Stimulated activated CD4-positive, alpha-beta T cell treated with anti-CD3 and anti-CD28 coated beads, Interleukin-1b, Interleukin-23, amount 100 ng/mL, for 1 hour (primary cell): ENCODE measurements at places on chromosomes 13 and 19.

GRCh38 chr19:4049432-4049831 is 17.3 kb downstream of the ZBTB7A start:
- no peak for DNase-seq

DNA sequence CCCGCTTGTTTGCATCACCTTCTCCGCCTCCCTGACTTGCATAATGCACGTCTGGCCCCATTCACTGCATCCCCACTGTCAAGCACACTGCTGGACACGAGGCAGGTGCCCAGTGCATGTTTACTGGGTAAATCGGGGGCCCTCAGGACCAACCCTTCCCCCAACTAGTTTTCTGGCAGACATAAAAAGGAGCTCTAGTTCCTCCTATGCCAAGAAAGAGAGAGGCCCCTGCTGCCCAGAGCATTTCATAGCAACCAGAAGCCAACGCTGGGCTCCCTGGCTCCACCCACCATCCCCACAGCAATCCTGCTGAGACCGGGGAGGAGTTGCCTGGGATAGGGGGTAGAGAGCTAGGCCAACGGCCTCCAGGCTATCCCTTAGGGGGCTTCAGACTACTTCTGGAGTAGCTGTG is 23.2 kb downstream of the ANKRD27 start:
- no peak for DNase-seq

- no peak for DNase-seq
These were observed 85.3 kb upstream of the FRY start for GRCh38 chr13:31946091-31946770.

GRCh38 chr13:26562512-26562890 is 5.0 kb downstream of the WASF3 start:
- DNase-seq = no peak

- DNase-seq = peak; percentile 28
These were observed 42.6 kb upstream of the ADGRL1 start for GRCh38 chr19:14248578-14249011.

DNA sequence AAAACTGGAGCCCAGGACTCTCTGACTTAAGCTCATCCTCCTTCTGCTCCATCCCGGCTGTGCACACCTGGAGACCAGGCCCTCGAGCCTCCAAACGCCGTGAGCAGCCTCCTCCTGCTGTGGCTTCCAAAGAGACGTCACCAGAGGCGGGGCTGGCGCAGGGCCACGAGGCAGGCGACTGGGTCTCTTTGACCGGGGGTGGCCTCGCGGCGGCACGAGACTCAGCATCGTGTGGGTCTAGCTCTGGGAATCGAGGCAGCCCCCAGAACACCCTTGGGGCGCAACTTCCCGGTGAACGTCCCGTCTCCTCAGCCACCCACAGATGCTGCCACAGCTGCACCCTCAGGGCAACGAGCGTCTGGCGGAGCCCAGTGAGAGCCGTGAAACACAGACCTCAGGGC is 22.8 kb downstream of the RASA3 start:
- no peak for DNase-seq

DNA sequence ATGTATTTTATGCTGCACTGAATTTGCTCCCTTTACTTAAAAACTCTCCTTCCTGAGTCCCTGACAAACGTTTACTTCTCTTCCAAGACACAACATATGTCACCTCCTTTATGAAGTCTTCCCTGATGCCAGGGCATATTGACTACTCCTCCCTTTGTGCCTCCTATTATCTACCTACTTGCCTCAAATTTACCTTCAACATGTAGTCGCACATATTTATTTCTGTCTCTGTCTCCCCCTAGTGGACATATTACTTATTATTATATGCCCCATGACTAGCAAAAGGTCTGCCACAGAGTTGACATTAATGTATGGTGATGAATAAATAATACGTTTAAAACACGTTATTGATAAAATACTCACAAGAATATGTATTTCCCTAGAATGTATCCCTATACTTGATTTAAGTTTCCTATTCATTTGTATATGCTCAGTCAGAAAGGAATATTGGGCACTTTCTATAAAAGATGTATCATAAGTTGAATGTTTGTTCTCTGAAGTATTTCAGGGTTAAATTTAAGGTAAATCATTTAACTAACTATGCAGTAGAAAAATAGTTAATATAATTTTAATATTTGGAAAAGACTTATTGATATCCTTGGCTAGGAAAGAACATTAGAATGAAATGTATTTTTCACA is 250.3 kb upstream of the ATXN8OS start:
- DNase-seq = no peak

- no peak for DNase-seq
These were observed 36.4 kb downstream of the IGFL3 start for GRCh38 chr19:46088101-46088500.

GRCh38 chr13:42363941-42364612 is 92.1 kb downstream of the AKAP11 start:
- no peak for DNase-seq

- no peak for DNase-seq
These were observed 72.1 kb downstream of the GPC6 start for GRCh38 chr13:93298713-93299112.

- peak; percentile 67 for DNase-seq
These were observed 9.6 kb downstream of the GIPR start for GRCh38 chr19:45677351-45678230.

DNA sequence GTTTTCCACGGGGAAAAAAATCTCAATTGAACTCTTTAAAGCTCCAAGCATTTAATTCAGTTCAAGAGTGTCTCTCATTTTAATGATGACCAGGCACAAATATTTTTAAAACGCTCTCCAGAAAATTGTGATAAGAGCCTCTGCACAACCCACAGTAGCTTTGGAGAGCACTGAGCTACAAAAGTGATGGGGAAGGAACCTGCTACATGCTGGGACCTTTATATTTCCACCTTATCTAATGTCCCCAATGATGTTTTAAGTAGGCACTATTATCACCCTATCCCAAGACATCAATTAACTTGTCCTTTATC is 14.1 kb upstream of the CEACAM6 start:
- DNase-seq = no peak

- no peak for DNase-seq
These were observed 3.0 kb downstream of the ELANE start for GRCh38 chr19:855142-855541.

DNA sequence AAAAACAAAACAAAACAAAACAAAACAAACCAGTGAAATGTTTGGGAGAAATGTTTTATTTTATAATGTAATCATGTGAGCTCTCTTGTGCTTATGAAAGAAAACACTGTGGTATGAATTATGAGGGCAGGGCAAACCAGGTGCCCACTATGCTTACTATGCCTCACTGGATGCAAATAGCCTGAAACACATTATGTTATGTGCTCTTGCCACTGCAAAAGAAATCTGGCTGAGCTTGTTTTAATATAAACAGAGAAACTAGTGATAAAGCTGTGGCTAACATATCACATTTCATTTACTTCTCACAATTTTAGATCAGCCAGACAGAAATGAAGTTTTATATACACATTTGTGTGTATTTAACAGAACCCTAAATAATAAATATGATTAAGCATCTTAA is 8.7 kb upstream of the NBEA start:
- DNase-seq = no peak

DNA sequence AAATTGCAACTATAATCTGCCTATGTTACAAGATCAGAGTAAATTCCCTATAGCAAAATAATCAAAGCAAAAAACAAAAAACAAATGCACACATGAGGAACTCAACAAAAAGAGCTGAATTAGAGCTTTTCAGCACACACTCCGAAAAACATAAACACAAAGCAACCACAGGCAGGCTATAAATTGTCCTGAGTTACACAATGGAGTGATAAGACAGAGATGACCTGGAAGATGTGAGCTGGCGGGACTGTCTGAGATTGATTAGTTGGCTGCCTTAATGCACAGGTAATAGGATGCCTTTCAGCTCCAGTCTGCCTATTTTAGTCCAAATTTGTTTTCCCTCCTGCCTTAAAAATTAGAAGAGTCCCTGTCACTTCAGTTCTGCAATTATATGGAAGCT is 159.0 kb upstream of the FNDC3A start:
- no peak for DNase-seq

- DNase-seq = no peak
These were observed 21.4 kb downstream of the ACER1 start for GRCh38 chr19:6312018-6312417.

DNA sequence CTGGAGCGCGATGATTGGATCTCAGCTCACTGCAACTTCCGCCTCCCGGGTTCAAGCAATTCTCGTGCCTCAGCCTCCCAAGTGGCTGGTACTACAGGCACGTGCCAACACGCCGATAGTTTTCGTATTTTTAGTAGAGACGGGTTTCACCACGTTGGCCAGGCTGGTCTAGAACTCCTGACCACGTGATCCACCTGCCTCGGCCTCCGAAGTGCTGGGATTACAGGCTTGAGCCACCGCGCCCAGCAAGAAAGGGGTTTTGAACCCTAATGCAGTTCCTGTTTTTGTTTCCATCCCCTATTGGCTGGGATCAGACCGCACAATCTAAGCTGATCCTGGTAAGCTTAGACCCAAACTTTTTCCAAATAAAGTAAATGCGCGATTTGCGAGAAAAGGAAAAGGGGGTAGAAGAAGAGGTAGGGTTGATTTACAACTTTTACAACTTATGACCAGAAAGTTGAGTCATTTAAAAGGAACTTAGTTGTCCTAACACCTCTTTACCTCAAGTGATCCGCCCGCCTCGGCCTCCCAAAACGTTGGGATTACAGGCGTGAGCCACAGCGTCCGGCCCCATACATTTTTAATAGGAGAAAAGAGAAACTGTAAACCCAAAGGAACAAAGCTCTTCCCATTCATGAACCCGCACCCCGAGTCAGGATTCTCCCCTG is 764 bp downstream of the ZNF626 start:
- no peak for DNase-seq

- no peak for DNase-seq
These were observed 967.4 kb downstream of the EFNB2 start for GRCh38 chr13:105567951-105568525.

DNA sequence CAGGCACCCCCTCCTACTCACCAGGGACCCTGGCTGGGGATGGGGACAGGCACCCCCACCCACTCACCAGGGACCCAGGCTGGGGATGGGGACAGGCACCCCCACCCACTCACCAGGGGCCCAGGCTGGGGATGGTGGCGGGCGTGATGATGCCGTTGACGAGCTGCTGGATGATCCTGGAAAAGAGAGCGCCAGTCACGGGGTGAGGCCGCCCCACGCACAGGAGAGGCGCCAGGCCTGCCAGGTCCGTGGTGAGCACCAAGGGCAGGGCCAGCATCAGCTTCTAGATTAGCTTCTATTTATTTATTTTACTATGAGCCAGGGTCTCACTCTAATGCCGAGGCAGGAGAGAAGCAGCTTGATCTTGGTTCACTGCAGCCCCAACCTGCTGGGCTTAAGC is 10.4 kb downstream of the FGF22 start:
- DNase-seq = no peak

DNA sequence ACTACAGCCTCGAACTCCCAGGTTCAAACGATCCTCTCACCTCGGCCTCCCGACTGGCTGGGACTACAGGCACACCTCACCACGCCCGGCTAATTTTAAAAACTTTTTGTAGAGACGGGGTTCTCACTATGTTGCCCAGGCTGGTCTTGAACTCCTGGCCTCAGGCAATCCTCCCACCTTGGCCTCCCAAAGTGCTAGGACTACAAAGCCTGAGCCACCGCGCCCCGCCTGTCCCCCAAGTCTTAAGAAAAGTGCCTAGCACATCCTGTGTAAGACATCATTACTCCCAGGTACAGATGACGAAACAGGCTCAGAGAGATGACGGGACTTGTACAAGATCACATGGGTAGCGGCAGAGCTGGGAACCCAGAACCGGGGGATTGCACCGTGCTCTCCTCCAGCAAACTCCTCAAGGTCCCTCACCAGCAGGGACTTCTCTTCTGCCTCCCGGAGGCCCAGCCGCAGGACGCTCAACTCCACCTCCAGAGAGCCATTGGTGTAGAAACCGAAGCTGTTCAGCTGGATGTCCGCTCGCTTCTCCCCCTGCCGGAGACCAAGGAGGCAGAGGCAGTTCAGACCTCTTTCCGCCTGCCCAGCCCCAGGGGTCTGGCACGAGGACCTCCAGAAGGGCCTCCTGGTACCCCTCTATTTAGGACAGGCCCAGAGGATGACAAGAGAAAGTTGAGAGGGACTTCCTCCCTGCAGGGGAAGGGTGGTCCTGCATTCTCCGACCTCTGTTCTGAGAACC is 1.0 kb downstream of the GPR108 start:
- DNase-seq = peak; percentile 32

DNA sequence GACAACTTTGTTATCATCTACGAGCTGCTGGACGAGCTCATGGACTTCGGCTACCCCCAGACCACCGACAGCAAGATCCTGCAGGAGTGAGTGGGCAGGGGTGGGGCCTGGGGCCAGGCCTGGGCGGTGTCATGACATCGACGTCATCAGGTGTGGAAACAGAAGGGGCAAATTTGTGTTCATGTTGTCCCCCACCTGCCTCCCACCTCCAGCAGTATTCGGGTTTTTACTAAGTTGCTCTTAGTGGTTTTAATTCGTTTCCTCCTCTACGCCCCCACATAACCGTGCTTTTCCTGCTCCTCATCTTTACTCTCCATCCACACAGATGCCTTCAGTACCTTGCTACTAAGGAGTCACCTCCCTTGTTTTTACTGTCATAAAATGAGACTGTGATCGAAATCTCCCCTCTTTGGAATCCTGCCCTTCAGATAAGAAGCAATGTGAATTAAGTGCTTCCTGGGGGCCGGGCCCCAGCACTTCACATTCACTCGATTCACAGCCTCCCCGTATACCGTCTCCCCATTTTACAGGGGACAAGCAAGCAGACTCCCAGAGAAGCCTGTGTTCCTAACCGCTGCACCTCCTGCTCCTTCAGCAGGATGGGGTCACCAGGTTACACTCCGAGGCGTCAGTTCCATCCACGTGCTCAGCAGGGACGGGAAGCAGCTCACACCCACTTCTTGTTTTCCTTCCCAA is 10.5 kb downstream of the AP1M1 start:
- no peak for DNase-seq

DNA sequence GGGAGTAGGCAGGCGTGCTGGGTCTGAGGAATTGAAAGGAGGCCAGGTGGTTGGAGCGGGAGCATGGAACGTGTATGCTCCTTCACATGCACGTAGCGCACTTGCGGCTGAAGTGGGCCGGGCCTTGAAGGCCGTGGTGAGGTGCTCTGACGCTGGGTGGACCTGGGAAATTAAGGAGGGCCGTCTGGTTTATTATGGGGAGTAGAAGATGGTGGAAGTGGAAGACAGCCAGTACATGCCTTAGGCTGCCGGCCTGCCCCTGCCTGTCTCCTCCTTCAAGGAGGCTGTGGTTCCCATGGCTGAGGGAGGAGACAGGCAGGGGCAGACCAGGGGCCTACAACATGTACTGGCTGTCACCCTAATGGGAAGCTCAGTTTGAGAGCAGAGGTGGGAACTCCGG is 23.9 kb downstream of the GATAD2A start:
- DNase-seq = no peak

GRCh38 chr19:58098682-58098998 is 609 bp upstream of the ZSCAN18 start:
- DNase-seq = no peak

DNA sequence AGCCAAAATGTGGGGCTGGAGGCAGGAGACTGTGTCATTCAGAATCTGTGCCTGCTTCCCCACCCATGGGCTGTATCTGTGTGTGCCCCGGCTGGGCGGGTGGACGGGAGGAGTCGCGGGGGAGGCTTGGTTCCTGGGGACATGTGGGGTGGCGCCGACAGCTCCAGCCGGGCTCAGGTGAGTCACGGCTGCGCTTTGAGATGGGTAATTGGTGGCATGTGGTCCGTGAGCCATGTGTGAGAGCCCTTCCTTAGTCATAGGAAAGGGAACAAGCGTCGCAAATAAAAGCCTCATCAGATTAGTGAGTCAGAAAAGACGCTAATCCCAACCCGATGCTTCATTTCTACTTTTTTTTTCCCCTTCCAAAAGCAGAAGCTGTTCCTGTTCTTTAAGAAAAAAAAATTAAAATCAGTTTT is 118.6 kb upstream of the ZNF536 start:
- no peak for DNase-seq
